Neural progenitor cell (in vitro differentiated cells): ENCODE measurements at places on chromosomes 11 and 22. TPM values are rescaled to one million over a fixed set of nuclear protein-coding genes. Genes with fewer than 3 reads are reported as not detected.

- H3K36me3 ChIP-seq, result no peaks in the 10 kb centered on the region
- no peak for DNase-seq
- H3K4me3 ChIP-seq, result no peak within 1 kb of the TSS
- no peak within 1 kb of the TSS for H3K27ac ChIP-seq
- H3K27me3 ChIP-seq, result no peaks in the 10 kb centered on the region
- H3K4me1 ChIP-seq, result no peaks in the 10 kb centered on the region
Measured at GRCh38 chr11:48216510-48216909, at the start of gene OR4B1. OR4B1 (plus strand) TSS chr11:48216810; CDS start chr11:48216810, 0 bp downstream.

GRCh38 chr11:20597154-20597679 is 2.2 kb upstream of the SLC6A5 start:
- peaks cover 100% of the 10 kb centered on the region for H3K27me3 ChIP-seq
- peaks cover 15% of the 10 kb centered on the region for H3K4me1 ChIP-seq
- no peak overlapping the region for H3K27ac ChIP-seq
- peak; percentile 29 for DNase-seq
- H3K4me3 ChIP-seq, result peak overlapping the region; percentile 50

DNA sequence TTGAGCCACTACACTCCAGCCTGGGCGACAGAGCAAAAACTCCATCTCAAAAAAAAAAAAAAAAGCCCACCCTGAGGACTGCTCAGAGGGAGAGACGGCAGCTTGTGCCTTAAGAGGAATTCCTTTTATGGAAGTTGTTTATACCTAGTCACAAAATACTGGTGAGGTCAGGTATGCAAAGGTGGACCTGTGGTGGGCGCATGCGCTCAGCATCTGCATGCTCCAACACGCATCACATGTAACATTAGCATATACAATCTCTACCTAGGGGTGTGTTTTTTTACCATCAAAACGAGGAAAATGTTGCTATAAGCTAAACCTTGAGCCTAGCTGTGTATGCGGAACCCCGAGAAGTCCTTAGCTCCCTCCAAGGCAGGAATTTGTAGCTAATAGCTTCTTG is 6.8 kb upstream of the SART1 start:
- no peaks in the 10 kb centered on the region for H3K4me1 ChIP-seq
- no peaks in the 10 kb centered on the region for H3K27me3 ChIP-seq
- H3K27ac ChIP-seq, result no peak overlapping the region
- DNase-seq, result no peak
- no peaks in the 10 kb centered on the region for H3K36me3 ChIP-seq

DNA sequence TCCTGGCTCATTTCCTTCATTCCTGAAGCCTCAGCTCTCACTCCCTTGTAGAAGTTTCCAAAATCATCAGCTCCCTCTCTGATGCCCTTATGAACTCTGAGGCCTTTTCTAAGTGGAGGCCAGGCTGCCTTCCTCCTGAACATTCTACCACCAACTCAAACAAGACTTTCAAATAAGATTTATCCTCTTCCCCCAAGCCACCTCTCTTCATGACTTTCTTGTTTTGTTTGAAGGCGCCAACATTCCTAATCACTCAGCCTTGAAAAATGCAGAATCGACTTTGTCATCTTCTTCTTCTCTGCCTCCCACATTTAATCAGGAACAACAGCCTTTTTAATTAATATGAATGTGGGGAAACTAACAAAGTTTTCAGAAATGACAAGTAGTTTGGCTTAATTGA is 927.9 kb downstream of the OPCML start:
- no peaks in the 10 kb centered on the region for H3K27me3 ChIP-seq
- no peak overlapping the region for H3K4me3 ChIP-seq
- H3K4me1 ChIP-seq, result no peaks in the 10 kb centered on the region
- DNase-seq, result no peak
- no peaks in the 10 kb centered on the region for H3K36me3 ChIP-seq
- no peak overlapping the region for H3K27ac ChIP-seq

GRCh38 chr11:119380160-119380826 is 1.2 kb downstream of the USP2 start:
- peaks cover 57% of the 10 kb centered on the region for H3K4me1 ChIP-seq
- no peak for DNase-seq
- peak overlapping the region; percentile 57 for H3K4me3 ChIP-seq
- H3K27ac ChIP-seq, result no peak overlapping the region
- H3K27me3 ChIP-seq, result peaks cover 22% of the 10 kb centered on the region

GRCh38 chr11:64395545-64396078 is 36.6 kb downstream of the RPS6KA4 start:
- H3K36me3 ChIP-seq, result no peaks in the 10 kb centered on the region
- H3K27ac ChIP-seq, result no peak overlapping the region
- no peak for DNase-seq
- no peak overlapping the region for H3K4me3 ChIP-seq
- H3K4me1 ChIP-seq, result peaks cover 12% of the 10 kb centered on the region
- no peaks in the 10 kb centered on the region for H3K27me3 ChIP-seq

- no peaks in the 10 kb centered on the region for H3K36me3 ChIP-seq
- no peak overlapping the region for H3K27ac ChIP-seq
- H3K4me3 ChIP-seq, result no peak overlapping the region
- no peaks in the 10 kb centered on the region for H3K27me3 ChIP-seq
- DNase-seq, result peak; percentile 41
- H3K4me1 ChIP-seq, result peaks cover 7% of the 10 kb centered on the region
Measured at GRCh38 chr22:25007444-25008106, 55.1 kb downstream of the KIAA1671 start.

DNA sequence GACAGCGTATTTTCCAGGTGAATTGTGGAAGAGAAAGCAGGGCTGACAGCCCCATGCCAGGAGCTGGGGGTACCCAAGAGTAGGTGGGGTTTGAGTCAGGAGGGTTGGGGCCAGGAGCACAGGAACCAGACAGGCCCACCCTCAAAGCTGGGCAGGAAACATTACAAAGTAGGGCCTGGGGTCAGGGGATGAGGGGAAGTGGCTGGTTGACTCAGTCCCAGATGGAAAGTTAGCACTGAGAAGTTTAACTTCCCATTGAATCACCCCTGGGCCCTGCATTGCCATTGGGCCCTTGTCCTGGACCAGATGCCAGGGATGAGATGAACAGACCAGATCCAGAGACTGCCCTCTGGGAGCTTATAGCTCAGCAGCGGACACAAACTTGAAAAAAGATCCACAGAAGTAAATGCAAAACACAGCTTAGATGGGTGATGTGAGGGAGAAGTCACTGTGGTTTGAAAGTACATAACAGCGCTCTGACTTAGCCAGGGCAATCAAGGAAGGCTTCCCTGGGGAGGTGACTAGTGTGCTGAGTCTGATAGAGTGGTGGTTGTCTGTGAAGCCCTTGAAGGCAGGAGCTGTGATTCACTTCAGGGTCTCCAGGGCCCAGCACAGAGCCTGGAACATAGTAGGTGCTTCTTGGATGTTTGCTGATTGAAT is 2.2 kb downstream of the MAFF start:
- peaks cover 9% of the 10 kb centered on the region for H3K4me1 ChIP-seq
- no peak overlapping the region for H3K4me3 ChIP-seq
- H3K27ac ChIP-seq, result no peak overlapping the region
- peaks cover 53% of the 10 kb centered on the region for H3K27me3 ChIP-seq
- no peak for DNase-seq
- no peaks in the 10 kb centered on the region for H3K36me3 ChIP-seq

GRCh38 chr11:6336293-6336692 is 16.0 kb upstream of the CAVIN3 start:
- H3K4me1 ChIP-seq, result no peaks in the 10 kb centered on the region
- no peaks in the 10 kb centered on the region for H3K36me3 ChIP-seq
- no peak overlapping the region for H3K27ac ChIP-seq
- no peaks in the 10 kb centered on the region for H3K27me3 ChIP-seq

DNA sequence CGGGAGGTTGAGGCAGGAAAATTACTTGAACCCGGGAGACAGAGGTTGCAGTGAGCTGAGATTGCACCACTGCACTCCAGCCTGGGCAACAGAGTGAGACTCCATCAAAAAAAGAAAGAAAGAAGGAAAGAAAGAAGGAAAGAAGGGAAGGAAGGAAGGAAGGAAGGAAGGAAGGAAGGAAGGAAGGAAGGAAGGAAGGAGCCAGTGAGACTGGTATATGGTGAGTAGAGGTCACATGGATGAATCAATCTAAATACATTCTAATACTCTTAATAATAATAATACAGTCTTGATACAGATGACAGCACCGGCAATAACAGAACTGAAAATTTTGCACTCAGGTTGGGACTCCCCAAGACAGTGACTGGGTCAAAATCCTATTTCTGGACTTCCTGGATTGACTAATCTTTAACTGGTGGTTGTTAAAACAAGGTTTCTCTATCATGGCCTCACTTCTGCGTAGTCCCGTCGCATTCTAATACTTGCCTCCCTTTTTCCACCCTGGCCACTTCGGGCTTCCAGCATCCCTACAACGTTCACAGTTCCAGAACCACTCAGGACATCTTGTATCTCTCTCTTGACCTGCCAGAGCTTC is 53.5 kb upstream of the EIF3M start:
- no peak overlapping the region for H3K4me3 ChIP-seq
- DNase-seq, result no peak

GRCh38 chr11:72719551-72719950 is 32.7 kb downstream of the ARAP1 start:
- H3K27me3 ChIP-seq, result no peaks in the 10 kb centered on the region
- no peaks in the 10 kb centered on the region for H3K4me1 ChIP-seq
- no peak overlapping the region for H3K27ac ChIP-seq

GRCh38 chr11:7462706-7463105 is 22.6 kb upstream of the OLFML1 start:
- no peaks in the 10 kb centered on the region for H3K4me1 ChIP-seq
- no peak overlapping the region for H3K4me3 ChIP-seq
- no peaks in the 10 kb centered on the region for H3K27me3 ChIP-seq
- no peak overlapping the region for H3K27ac ChIP-seq
- DNase-seq, result no peak

DNA sequence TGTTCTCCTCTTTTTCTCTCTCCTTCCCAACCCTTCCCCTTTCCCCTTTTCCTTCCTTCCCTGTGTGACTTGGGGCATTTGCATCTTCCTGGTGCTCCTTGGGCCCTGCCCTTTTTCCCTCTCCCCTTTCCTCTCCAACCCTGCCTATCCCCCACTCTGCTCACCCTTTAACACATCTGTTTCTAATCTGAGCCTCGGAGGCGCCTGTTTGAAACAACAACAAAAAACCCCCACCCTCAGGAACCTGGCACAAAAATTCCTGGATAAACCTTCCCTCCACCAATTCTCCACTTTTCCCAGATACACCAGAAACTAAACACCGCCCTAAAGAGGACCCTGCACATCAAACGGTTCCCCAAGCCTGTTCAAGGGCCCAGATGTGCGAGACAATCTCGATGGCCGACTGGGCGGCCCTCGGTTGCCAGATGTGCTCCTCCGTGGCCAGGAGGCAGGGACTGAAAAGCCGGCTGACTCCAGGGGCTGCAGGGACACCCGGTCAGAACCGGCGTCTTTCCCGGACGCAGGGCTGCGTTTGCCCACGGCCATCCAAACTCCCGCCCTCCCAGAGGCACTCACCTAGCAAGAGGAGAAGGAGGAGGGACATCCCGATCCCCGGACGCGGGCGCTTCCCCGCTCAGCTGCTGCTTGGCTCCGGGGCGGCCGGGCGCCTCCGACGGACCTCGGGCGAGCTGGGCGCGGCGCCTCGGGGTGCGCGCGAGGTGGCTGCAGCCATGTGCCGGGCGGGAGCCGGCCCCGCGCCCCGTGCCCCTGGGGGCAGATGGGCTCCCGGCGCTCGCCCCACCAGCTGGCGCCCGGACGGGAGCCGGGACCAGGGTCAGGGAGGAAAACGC is 486 bp downstream of the CLMP start:
- no peaks in the 10 kb centered on the region for H3K36me3 ChIP-seq
- peaks cover 71% of the 10 kb centered on the region for H3K27me3 ChIP-seq
- peaks cover 23% of the 10 kb centered on the region for H3K4me1 ChIP-seq
- H3K27ac ChIP-seq, result no peak overlapping the region
- H3K4me3 ChIP-seq, result peak overlapping the region; percentile 49

GRCh38 chr11:43545610-43546009 is 134.9 kb upstream of the HSD17B12 start:
- H3K27me3 ChIP-seq, result peaks cover 52% of the 10 kb centered on the region
- H3K27ac ChIP-seq, result no peak overlapping the region
- no peak overlapping the region for H3K4me3 ChIP-seq
- no peak for DNase-seq
- no peaks in the 10 kb centered on the region for H3K36me3 ChIP-seq

DNA sequence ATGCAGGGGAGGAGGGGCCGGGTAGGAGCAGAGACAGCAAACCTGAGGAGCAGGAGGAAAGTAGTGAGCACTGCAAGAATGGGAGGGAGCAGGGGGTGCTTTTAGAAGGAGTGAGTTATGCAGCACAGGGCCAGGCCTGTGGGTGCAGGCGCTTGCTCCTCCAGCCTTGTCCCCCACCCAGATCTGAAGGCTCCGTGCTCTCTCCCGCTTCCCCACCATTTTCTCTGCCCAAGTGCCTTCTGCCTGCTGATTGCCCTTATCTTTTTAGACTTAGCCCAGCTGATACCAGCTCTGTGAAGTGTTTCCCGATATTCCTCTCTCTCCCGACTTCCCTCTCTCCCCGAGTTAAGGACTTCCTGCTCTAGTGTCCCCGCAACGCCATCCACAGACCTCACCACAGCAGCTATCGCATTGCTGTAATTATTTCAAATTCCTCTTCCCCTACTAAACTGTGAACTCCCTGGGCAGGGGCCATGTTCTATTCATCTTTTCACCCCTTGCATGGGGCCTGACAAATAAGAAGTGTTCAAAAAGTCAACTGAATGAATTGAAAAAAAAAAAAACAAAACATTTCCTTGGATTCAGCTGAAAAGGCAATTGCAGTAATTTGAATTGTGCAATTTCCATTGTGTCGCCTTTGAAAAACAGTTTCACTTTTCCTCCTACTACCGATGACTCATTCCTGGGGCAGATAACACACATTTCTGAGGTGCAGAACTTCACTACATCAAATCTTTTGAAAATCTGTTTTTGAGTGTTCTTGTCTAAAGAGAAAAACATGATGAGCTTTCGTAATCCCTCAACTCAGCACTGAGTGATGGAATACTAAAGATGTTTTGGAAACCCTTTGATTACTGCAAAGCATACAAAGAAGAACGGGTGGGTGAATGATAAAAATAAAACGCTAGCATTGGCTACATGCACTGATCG is 69.7 kb upstream of the BMAL1 start:
- H3K36me3 ChIP-seq, result no peaks in the 10 kb centered on the region
- no peaks in the 10 kb centered on the region for H3K27me3 ChIP-seq
- no peak overlapping the region for H3K27ac ChIP-seq
- peaks cover 15% of the 10 kb centered on the region for H3K4me1 ChIP-seq
- H3K4me3 ChIP-seq, result no peak overlapping the region
- no peak for DNase-seq

Gene CDKN1C
- 47.8 and 49.3 TPM in 2 replicates for total RNA-seq

Gene C22orf42
- total RNA-seq, result 0.50 TPM in 1 of 2 replicates, not detected in the other

Gene SOX6
- total RNA-seq, result 7.6 and 8.3 TPM in 2 replicates

Gene CCDC116
- 0.15 TPM in 1 of 2 replicates, not detected in the other for total RNA-seq

Gene GLB1L3
- 0.09 TPM in 1 of 2 replicates, not detected in the other for total RNA-seq

Gene TSPAN32
- 0.19 TPM in 1 of 2 replicates, not detected in the other for total RNA-seq

Gene MADD
- total RNA-seq, result 16.1 and 25.9 TPM in 2 replicates

Gene OR51M1
- not detected in 2 replicates for total RNA-seq

Gene C11orf86
- total RNA-seq, result not detected in 2 replicates
